ENCODE measurements at places on chromosomes 11 and 22. TPM values are rescaled to one million over a fixed set of nuclear protein-coding genes. Genes with fewer than 3 reads are reported as not detected.

The HNRNPUL2 gene
- total RNA-seq: 54.9 TPM

The ARVCF gene
- total RNA-seq: 1.9 TPM

The OVCH2 gene
- total RNA-seq: not detected

DNA sequence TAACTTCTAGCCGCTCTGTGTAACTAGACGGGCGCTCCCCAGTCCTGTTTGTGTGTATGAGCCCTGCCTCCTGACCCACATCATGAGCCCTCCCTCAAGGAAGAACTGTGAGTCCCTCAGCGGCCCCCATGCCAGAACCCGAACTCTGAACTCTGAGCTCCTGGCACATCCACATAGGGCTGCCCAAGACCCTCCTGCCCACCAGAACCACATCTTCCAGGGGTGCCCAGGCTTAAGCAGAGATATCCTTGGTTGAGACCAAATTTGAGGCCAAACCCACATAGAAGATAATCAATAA lies 3.0 kb downstream of the TRIM29 start:
- H3K4me1 ChIP-seq: no peaks in the 10 kb centered on the region
- no peak overlapping the region for H3K27ac ChIP-seq

GRCh38 chr11:106879832-106880546 lies 138.3 kb downstream of the GUCY1A2 start:
- H3K4me1 ChIP-seq: no peaks in the 10 kb centered on the region
- H3K27ac ChIP-seq: no peak overlapping the region
- no peaks in the 10 kb centered on the region for H3K27me3 ChIP-seq
- DNase-seq: no peak
- H3K36me3 ChIP-seq: no peaks in the 10 kb centered on the region
- no peak overlapping the region for H3K4me3 ChIP-seq

- H3K27me3 ChIP-seq: no peaks in the 10 kb centered on the region
- no peak overlapping the region for H3K27ac ChIP-seq
- H3K36me3 ChIP-seq: no peaks in the 10 kb centered on the region
- peaks cover 57% of the 10 kb centered on the region for H3K4me1 ChIP-seq
- no peak overlapping the region for H3K4me3 ChIP-seq
These were observed 73.8 kb upstream of the ARFGAP3 start for GRCh38 chr22:42930810-42931420.

- H3K27ac ChIP-seq: no peak overlapping the region
- H3K27me3 ChIP-seq: peaks cover 20% of the 10 kb centered on the region
- peaks cover 25% of the 10 kb centered on the region for H3K4me1 ChIP-seq
- peaks cover 4% of the 10 kb centered on the region for H3K36me3 ChIP-seq
- DNase-seq: no peak
These were observed 117.3 kb downstream of the PLEKHA7 start for GRCh38 chr11:16896729-16897469.

Data from activated CD8-positive, alpha-beta T cell treated with anti-CD3 and anti-CD28 coated beads for 36 hours (primary cell).